H4 (cell line): ENCODE measurements at places on chromosomes 7 and 10.

DNA sequence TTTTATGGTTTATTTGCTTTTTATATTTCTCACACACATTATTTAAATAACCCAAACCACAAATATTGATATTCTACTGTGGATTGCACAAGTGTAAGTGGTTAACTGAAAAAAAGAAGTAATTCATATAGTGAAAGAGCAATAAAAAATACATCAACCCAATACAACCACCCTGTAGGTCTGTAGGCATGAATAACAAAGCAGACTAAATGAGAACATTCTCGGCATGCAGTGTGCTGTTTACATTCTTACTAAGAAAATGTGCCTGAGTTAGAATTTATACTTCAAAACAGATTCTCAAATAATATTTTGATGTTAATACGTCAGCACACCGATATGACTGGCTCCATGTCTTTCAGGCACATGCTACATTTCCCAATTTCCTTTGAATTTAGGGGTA lies 660.8 kb downstream of the MAGI2 start:
- DNase-seq, result no peak

DNA sequence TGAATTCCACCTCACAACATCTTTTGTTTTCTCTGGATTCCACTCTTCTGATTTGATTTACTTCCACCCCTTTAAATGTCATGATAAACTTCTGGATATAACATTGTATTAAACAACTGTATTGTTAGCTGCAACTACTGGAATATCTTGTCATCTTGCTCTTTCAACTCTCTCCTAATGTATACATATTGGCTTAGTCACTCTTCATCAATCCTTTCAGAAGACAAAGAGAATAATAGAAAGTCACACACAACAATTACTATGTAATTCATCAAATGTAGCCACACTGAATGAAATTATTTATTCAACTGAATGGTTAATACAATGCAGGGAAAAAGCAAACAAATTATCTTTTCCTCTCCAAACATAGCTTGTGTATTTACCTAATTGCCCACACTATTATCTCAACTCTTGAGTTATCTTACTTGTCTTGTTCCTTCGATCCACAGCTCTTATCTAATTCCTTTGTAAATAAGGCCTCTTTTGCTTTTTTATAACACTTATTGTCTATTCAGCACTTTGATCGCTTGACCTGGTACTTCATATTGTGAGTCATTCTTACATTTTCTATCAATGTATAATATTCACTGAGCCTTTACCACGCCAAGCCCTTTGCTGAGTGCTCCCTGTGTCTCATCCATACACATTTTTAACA lies 16.7 kb downstream of the SEMA3A start:
- no peak for DNase-seq

DNA sequence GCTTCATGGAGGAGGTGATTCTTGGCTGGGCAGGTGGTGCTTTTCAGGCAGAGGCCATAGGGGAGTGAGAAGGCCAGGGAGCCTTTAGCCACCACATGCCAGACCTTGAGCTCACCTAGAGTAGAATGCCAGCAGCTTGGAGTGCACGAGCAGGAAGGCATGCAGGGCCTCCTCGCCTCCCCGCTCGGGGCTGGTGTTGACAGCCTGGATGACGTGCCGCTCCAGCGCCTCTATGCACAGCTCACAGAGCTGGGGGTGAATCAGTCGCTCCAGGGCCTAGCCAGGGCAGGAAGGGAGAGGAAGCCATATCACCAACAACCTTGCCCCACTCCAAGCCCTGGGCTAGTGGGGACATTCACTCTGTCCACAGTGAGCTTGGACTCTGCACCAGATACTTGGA lies 15.7 kb downstream of the HPS1 start:
- no peak for DNase-seq

GRCh38 chr10:76916536-76916935 lies 721.1 kb downstream of the KCNMA1 start:
- DNase-seq, result no peak

DNA sequence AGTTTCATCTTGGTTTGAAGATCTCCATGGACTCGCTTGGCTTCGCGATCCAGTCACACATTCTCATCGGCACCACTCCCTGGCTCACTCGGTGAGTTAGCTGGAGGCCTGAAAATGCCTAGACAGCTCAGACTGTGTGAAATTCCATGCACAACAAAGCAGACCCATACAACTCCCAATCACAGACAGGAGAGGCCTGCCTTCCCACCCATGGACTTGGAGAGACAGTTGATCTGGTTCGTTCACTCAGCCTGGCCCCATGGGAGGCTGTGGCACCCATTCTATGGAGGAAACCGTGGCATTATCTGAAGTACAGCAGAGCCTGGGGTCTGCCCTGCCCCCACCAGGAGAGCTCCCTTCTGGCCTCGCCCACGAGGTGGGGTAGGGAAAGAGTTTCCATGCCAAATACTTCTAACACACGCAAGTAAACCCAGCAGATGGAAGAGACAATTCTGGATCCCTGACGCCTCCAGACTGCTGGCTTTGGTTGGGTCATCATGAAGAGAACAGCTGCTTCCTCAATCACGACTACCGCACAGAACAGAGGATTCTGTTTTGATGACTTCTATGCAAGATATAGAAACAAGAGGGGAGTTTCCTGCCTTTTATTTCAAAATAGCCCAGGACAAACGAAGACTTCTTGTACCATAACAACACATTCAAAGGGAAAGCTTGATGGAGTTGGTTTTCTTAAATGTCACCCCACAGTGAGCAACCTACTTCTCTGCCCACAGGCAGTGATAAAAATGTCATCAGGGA lies 15.9 kb downstream of the FAM53B start:
- no peak for DNase-seq

DNA sequence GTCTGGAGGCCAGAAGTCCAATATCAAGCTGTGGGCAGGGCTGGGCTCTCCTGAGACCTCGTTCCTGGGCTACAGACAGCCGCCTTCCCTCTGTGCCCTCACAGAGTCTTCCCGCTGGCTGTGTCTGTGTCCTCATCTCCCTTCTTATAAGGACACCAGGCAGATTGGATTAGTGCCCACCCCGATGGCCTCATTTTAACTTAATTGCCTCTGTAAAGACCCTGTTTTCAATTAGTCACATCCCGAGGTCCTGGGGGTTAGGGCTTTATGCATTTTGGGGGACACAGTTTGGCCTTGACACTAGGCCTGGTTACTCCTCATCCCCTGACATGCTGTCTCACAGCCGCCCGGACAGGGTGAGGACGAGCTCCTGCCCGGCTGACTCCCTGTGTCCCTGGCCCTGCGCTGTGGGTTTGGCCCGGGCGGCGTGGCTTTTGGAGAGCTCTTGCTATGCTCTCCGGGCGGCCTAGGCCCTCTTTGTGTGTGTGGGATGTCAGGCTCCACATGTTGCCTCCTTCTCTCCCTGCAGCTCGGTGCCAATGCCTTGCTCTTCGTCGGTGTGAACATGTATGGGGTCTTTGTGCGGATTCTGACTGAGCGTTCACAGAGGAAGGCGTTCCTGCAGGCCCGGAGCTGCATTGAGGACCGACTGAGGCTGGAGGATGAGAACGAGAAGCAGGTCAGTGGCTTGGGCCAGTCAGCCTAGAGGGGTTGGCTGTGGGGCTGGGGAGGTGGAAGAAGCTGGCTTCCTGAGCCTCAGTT lies 18.2 kb downstream of the ADCY1 start:
- no peak for DNase-seq

DNA sequence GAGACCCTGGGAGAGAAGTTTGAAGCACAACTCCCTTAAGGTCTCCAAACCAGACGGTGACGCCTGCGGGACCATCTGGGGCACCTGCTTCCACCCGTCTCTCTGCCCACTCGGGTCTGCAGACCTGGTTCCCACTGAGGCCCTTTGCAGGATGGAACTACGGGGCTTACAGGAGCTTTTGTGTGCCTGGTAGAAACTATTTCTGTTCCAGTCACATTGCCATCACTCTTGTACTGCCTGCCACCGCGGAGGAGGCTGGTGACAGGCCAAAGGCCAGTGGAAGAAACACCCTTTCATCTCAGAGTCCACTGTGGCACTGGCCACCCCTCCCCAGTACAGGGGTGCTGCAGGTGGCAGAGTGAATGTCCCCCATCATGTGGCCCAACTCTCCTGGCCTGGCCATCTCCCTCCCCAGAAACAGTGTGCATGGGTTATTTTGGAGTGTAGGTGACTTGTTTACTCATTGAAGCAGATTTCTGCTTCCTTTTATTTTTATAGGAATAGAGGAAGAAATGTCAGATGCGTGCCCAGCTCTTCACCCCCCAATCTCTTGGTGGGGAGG lies 10.8 kb downstream of the SERPINE1 start:
- no peak for DNase-seq

GRCh38 chr10:123786896-123787295 lies 104.7 kb downstream of the CPXM2 start:
- DNase-seq, result no peak

DNA sequence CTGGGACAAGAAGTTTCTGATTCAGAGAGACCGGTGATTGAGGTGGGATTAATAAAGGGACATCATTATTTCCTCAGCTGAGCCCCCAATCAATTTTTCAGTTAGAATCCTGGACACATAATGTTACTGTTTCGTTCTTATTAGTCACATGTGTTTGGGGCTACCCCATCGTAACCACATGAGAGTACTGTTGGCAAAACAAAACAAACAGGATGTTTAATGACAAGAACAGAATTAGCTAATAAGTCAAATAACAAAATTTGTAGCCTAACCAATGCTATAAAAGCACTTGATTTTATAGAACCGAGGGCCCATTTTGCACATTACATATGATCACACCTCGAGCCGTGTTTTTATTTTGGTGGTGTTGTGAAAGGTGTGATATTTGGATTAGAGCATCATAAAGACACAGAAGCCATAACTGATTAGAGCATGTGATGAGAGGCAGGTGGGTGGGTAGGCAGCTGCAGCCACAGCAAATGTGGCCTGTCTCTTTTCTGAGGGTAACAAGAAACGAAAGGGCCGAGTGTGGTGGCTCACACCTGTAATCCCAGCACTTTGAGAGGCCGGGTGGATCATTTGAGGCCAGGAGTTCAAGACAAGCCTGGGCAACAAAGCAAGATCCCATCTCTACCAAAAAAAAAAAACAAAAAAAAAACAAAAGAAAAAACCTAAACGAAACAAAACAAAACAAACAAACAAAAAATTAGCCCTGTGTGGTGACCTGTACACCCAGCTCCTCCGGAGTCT lies 1.8 kb upstream of the VWC2 start:
- no peak for DNase-seq

DNA sequence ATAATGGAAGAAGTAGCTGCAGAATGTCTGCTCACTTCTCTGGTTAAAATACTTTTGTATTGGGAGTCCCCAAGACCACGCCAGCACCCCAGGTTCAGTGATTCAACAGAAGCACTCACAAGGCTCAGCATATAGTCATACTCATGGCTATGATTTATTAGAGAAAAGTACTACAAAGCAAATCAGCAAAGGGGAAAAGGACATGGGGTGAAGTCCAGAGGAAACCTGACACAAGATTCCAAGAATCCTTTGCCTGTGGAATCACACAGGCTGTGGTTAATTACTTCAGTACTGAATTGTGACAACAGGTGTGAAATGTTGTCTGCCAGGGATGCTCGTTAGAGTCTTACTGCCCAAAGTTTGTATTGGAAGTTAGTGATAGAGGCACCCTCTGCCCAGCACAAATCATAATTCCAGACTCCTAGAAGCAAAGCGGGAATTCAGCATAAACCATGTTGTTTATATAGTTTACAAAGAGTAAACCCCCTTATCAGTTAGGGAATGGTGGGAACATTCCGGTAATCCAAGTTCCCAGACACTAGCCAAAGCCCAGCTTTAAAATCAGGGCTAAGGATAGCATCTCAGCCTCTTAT lies 79.4 kb downstream of the HYCC1 start:
- no peak for DNase-seq

DNA sequence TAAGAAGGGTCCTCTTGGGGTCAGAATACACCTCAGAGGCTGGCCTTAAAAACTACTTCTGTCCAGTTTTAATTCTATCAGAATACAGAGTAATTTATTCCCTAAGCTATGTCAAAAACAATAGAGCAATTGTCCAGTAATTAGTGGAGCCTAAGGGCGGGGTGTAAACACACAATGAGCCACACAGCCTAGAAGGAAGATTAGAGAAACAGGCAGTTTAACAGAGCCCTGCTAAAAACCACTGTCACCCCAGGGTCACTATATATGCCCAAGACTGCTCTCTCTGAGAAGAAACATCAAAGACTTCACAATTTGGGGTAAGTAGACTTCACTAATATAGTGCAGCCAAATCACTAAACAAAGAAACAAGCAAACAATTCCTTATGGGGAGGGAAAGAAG lies 27.2 kb upstream of the WNT2 start:
- DNase-seq, result no peak

DNA sequence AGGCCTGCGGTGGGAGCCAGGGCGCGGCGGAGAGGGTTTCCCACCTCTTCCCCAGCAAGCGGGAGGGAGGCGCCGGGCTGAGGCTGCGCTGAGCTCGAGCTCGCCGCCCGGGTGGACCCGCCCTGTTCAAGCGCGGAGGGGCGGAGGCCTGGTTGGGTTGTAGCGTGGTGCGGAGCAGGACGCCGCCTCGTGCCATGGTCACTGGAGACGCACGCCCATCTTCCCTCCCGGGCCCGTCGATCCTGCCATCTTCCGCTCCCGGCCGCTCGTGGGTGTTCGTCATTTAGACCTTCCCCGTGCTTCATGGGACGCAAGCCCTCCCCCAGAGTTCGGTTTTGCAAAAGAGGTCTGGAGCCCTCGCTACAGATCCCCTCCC lies 9.3 kb upstream of the EN2 start:
- no peak for DNase-seq

DNA sequence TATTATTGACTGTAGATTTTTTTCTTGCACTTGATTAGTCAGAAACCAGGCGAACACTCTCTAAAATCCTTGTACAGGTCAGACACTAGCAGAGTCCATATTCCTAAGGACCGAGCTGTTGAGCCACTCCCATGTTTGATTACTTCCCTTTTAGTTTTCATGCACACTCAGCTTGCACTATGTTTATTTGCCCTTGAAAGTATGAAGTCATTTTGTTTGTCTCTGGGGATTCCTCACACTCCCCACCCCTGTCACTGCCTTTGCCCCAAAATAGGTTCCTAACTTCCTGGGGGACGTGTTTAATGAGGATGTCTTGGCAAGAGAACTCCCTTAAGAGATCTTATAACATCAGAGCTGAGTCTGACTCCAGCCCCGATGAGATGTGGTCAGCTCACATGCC lies 182.1 kb downstream of the EVX1 start:
- DNase-seq, result peak; percentile 35

GRCh38 chr10:26612151-26612915 lies 85.2 kb upstream of the PDSS1 start:
- DNase-seq, result no peak

DNA sequence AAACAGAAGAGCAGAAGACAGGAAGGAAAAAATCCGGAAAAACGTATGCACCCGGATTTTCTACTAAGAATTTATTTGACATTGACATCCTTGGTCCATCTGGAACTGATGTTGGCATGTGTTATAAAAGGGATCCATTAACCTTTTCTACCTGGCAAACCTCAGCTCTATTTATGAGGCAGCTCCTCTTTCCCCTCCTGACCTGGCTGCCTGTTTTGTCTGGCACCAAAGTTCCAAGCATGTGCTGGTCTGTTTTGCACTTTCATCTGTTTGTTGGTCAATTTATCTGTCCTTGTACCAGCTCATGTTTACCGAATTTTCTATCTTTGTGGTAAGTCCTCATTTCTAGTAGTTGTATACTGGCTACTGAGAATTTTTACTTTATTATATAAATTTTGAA lies 258.0 kb downstream of the TNS3 start:
- DNase-seq, result no peak
